NCI-H748 treated with DMSO at 0.1 percent for 48 hours (cell line): ENCODE measurements at places on chromosomes 2 and 18.
A peak's percentile ranks its signal among the peaks of the same experiment; 100 is the strongest.

- DNase-seq: no peak
Measured at GRCh38 chr2:197306024-197306695, 4.4 kb downstream of the ANKRD44 start.

DNA sequence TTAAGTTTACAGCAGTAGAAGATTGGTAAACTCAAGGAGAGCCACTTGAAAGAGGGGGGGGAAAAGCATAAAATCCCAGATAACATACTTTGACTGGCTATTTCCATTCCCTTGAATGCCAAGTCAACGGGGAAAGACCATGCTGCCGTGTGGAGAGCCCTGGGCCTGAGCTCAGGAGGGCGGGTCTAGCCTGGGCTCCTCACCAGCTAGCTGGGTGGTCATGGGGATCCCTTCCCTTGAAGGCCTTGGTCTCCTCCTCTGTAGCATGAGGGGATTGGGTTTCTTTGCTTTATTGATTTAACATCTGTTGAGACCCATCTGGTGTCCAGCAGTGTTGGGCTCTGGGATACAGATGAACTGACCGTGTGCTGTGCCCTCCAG is 35.0 kb downstream of the TEX51 start:
- no peak for DNase-seq

GRCh38 chr2:124763611-124764010 is 738.5 kb downstream of the CNTNAP5 start:
- DNase-seq: no peak

DNA sequence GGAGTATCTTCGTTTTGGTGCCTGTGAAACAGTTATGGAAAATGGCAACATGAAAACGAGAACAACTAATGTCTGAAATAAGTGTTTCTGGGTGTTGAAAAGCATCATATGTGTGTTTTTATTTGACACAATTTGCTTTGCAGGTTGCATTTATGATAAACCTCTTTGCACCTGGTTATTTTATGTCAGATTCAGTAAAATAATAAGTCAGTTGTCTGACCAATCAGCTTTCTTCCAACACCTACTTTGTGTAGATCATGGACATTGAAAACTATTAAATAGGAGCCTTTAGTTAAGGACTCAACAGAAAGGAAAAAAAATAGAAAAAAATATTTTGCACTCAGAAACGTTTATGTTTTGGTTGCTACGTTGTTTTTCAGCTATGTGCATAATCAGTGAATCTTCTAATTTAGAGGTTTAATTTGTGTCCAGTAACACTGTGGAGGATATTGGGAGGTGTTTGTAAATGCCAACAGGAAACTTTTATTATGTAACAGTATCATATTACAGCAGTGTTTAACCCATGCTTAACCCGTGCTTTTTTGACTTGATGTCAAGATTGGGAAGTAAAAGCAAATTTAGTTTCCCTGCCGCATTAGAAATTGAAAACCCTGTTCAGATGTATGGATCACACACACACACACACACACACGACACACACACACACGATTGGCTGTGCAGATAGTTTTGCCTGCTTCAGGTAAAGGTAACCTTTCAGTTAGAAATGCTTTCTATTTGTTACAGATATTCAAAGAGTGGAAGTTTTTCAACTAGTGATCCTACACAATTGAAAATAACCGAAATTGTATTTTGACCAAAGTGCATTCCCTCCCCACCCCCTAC is 2.6 kb downstream of the PKP4 start:
- DNase-seq: peak; percentile 16

DNA sequence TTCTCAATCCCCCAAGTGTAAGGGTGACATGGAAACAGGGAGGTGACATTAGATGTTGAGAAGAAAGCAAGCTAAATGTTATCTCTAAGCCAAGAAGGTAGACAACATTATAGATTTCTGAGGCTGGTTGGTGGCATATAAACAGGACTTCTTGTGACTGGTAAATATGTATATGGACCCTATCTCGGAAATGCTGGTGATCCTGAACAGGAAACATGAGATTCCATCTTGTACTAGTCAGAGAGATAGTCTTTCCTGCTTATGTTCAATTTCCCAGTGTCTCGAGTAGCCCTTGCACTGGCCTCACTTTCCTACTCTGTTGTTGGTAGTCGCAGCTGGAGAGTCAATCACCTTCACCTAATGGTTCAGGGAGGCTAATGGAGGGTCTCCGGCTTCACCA is 26.8 kb downstream of the MOGAT1 start:
- no peak for DNase-seq

- DNase-seq: peak; percentile 98
Measured at GRCh38 chr2:182228073-182228473, 198.8 kb downstream of the PDE1A start.

DNA sequence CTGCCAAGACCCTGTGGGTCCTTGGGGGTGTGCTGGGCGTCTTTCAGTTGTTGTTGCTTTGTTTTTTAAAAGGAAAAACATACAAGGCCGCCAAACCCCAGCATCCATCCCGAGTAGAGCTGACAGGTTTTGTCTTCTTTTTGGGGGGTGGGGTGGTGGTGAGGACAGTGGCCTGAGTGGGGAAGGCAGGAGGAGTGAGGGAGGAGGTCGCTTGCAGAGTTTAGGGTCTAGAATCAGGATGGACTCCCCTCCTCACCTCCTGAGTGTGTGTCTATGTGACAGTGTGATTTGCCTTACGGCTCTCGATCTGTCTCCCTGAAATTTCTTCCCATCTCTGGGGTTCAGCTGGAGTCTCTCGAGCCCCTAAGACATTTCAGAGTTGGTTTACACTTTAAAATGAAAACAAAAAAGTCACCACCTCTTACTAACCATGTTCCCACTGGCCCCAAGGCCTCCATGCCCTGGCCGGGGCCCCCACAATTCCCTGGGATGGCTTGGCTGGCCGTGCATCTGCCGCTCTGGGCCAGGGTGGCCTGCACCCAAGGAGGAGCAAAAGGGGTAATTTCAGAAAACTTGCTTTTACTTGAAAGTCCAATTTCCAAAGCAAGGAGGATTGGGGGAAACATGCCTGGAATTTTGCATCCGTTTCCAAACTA is 5.0 kb downstream of the SIX3 start:
- no peak for DNase-seq

GRCh38 chr2:197657562-197657961 is 17.8 kb downstream of the RFTN2 start:
- no peak for DNase-seq

DNA sequence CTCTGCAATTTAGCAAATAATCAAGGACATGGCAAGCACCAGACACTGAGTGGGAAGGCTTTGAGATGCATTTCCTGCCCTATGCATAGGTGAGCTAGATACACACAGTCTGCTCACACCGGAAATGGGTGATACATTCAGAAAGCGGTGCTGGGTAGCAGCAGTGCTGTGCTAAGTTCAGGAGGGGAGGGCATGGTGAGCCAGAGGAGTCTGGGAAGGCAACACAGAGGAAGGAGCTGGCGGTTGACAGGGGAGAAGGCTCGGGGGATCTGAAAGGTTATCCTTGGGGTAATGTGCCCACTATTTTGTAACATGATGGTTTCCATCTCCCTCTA is 57.4 kb upstream of the EPAS1 start:
- no peak for DNase-seq

- DNase-seq: no peak
Measured at GRCh38 chr18:58851856-58852255, 12.8 kb upstream of the ZNF532 start.

DNA sequence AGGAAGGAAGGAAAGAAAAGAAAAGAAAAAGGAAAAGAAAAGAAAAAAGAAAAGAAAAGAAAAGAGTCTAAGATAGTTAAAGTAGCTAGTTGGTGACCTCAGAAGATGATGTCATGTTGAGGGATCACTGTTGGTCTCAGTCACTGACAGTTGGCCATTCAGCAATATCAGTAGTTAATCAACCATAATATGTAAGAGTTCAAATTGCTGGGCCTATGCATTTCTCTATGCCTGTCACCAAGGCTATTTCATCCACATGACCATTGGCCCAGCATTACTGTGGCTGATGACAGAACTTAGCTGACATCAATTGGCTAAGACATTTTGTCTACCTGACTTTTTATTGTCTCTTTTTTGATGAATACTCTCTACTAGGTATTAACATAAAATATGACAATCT is 435.5 kb upstream of the CRIM1 start:
- no peak for DNase-seq

- no peak for DNase-seq
Measured at GRCh38 chr2:215914777-215915165, 98.6 kb downstream of the MREG start.

- no peak for DNase-seq
Measured at GRCh38 chr2:152075461-152076050, 23.3 kb downstream of the CACNB4 start.

DNA sequence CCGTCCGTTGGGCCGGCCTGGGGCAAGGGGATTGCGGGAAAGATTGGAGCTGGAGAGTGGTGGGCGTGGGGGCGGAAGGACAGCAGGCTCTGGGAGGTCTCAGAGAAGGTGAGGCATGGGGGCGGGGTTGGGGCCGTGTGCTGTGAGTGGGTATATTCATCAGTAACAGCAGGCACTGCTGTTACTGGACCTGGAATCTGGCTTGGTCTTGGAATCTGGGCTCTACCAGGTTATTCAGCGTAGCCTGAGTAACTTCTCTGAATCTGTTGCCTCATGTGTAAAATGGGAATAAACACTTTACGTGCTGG is 435 bp downstream of the RNF181 start:
- DNase-seq: no peak

GRCh38 chr18:3493501-3494244 is 43.7 kb downstream of the TGIF1 start:
- DNase-seq: no peak

DNA sequence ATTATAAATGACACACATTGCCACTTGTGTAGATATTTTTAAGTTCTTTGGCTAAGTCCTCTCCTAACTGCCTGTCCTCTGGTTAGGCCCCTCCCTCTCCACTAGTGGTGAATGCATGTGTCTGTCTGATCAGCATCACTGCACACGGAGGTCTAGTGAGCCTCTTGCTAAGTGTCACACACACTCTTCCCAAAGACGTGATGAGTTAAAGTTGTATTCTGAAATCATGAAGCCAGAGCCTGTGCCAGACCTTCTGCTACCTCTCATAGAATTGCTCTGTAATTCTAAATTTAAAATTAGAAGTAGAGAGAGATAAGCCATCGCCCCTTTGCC is 41.3 kb downstream of the RALB start:
- no peak for DNase-seq

- DNase-seq: no peak
Measured at GRCh38 chr2:219592736-219593135, 4.9 kb upstream of the STK11IP start.

DNA sequence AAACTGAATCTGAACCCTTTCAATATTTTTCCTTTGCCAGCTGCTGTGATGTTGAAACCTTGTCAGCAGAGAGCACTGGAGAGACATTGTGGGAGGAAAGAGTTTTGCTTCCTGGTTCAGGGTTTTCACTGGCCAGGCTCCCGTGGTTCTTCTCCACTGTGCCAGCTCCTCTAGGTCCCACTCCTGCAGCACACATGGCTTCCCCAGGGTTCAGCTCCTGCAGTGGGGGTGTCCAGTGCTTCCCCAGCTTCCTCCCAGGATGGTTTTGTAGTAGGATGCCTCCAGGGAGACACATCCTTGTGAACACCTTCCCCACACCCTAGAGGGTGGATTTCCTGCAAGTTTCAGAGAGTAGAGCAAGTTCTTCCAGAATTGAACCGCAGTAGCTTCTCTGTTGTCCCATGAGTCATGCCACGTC is 24.0 kb upstream of the SULT1C3 start:
- no peak for DNase-seq

DNA sequence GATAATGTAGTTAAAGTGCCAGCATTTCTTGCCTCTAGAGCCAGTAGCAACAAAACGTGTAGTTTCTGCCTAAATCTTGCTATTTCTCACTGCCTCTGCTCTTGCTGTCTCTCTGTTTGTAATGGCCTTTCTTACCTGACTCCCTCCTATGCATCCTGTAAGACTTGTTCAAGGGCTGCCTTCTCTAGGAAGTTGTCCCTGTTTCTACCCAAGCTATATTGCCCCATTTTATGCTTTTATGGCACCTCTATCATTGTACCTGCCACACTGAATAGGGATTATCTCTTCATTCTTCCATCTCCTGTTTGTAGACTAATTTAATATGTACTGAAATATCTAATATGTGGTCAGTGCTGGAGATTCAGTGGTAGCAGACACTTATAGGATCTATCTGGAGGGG is 49.2 kb downstream of the PLCL1 start:
- DNase-seq: no peak

DNA sequence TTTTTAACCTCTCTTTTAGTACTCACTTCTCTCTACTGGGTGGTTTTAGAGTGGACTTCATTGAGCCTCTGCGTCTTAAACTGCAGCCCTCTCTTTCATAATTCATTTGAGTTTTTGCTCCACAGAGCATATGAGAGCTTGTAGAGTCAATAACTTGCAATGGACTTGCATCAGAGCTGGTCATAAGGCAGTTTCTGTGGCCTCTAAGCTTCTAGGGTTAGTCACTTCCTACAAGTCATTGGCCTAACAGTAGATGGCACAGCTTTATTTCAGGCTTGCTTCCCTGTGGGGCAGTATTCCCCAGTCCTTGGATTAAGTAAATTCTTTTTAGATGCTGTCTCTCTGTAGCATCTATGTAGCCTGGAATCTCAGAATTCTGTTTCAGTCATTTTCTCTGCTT is 1435.7 kb downstream of the LRP1B start:
- DNase-seq: no peak
